ENCODE measurements at places on chromosomes 3 and 15.

DNA sequence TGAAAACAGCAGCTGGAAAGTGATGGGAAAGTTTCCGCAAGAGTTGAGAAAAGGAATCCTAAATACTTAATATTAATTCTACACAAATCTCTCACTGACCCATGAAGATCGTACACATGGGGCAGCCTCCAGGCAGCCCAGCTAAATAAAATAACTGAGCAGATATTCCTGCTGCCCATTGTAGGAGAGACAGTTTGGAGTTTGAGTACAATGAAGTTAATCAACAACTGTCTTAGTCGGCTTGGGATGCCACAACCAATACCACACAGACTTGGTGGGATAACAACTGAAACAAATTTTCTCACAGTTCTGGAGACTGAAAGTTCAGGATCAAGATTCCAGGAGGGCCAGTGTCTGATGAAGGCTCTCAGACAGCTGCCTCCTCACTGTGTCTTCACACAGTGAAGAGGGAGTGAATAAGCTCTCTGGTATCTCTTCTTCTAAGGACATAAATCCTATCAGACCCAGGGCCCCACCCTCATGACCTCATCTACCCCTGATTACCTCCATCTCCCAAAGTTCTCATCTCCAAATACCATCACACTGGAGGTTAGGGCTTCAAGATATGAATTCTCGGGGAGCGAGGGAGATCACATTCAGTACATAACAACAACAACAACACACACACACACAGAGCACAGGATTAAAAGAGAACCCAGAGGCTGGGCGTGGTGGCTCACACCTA, 9.7 kb downstream of the TRPM7 start:
- DNase-seq, result peak; percentile 24

DNA sequence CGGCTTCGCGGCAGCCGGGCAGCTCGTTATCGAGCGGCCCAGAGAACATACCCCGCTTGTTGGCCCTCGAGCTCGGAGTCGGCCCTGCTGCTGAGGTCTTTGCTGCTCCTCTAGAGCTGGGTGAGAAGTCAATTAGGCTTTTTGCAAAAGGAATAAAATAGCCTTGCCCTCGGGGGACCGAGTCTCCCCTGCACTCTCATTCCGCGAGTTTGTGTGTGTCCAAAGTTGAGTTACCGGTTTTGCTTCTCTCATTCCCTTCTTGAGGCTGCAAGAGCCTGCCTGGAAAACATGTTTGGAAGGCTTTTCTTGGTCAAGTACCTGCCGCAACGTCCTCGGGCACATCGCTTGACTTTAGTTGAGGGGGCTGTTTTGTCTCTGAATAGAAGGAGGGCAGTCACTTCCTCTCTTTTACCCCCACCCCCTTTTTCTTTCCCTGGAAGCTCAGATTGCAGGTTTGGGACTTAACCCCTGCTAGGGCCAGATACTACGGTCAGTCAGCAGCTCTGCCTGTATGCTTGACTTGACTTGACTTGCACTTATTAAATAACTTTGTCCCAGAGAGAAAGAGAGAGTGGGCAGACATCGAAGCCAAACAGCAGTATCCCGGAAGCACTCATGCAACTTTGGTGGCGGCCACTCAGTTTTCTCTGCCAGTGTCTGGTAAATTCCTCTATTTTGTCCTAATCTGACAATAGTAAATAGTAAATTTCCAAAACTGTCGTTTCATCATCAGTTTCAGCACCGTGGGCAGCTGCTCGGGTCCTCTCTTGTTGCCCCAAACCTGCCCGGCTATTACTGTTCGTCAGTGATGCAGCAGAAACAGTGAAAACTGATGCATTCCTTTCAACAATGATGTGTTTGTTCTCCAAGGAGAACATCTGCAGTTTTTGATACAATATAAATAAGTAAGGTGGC, 609 bp downstream of the RNF13 start:
- peak; percentile 71 for DNase-seq

- DNase-seq, result peak; percentile 89
These were observed at the start of gene ERC2 for GRCh38 chr3:56468184-56469106. ERC2 (minus strand) TSS chr3:56468467.

- no peak for DNase-seq
These were observed 44.7 kb downstream of the NUP210 start for GRCh38 chr3:13375464-13375863.

DNA sequence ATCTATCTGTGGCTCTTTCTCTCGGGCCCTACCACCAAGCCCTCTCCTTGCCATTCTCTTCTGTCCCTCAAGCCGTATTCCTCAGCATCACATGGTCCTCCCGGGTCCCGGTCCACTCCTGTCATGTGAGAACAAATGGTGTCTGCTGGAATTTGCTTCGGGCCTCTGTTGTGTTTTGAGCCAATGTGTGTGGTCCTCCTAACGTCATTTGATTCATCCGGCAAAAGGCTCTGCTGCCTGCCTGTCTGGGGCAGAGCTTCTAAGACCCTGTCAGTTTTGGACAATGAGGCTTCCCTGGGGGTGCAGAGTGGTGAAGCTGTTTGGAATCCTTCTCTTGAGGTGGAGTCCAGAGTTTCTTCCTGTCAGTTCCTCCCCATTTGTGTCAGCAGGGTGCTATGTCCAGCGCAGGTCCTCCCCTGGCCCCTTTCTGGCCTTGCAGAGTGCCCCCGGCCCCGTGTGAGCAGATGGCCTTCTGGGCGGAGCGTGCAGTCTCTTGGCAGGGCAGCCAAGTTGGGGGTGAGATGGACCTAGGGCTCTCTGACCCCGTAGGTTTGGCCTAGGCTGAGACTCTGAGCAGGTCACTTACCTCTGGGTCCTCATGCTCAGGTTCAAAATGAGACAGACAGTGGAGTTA, 93.6 kb downstream of the APBA2 start:
- peak; percentile 80 for DNase-seq

- DNase-seq, result no peak
These were observed 1.4 kb downstream of the TMEM207 start for GRCh38 chr3:190448256-190448655.

- no peak for DNase-seq
These were observed 247.7 kb upstream of the TLE3 start for GRCh38 chr15:70345251-70346019.

GRCh38 chr3:95352471-95352870, 1289.6 kb downstream of the NSUN3 start:
- no peak for DNase-seq

DNA sequence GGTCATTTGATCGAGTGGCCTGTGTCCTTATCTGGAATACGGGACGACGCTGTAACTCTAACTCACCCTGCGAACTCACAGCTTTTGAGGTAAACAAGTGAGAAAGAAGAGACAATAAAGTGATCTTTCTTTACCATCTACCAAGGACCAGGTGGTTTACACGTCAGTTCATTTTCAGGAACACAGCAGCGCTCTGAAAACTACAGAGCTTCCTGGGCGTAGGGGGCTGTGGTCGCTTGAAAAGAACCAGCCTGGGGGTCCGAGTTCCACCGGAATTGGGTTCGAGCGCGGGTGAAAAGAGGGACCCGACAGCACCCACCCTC, 357 bp downstream of the KIAA1143 start:
- DNase-seq, result no peak

- no peak for DNase-seq
These were observed 327.3 kb upstream of the TLE3 start for GRCh38 chr15:70424937-70425411.

DNA sequence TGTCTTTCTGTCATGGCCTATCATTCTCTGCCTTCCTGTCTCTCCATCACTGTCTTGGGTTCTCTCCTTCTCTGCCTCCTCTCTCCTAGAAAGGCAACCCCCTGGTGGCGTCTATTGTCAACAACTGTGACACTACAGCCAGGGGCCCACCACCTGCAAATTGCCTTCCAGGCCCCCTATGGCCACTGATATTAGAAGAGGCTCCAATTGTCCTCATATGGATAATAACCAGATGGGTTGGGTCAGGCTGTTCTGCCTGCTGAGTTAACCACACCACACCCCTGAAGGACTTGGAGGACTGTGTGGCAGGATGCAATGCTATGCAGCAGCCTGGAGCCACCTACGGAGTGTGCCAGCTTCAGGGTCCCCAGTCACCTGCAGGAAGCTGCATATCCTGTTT, 665.0 kb downstream of the NTRK3 start:
- DNase-seq, result no peak

GRCh38 chr3:43035801-43036365, 56.8 kb downstream of the GASK1A start:
- DNase-seq, result no peak

DNA sequence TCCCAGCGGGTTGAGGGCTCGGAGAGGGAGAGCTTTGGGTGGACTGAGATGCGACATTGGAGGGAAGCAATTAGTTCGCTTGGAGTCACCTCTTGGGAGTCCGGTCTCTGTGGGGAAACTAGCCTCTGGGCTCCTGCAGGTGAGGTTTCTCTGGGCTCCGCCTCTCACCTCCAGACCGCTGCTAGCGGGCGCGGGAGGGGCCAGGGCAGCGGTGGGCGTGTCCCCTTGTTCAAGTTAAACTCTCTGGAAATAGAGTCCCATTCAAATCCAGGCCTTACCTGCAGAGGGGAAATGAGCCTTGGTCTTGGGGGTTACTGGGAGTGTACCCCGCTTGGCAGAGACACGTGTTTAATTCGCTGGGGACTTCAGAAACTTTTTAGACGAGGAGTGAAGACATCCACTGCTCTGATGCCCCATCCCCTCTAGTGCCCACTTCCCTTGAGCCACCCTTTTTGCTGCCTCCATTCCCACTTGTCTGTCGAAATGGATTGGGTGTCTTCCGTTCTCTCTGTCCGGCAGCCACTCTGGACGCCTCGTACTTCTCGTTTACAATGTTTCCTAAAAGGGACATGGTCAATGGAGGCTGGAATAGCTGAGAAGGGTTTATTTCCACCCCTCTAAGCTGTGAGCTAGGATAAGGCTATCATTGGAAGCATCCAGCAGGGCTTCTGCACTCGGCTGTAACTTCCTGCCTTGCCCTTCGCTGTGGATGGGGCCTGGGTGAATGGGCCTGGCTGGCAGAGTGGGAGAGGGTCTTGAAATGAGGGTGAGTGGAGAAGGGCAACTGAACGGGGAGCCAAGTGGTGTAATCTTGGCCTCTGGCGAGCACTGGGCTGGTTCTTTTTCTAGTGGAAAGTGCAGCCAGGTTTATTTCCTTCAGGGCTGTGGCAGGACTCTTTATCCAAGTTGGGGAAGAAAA, 1.1 kb downstream of the MITF start:
- no peak for DNase-seq

GRCh38 chr3:10378246-10378645, 57.3 kb upstream of the SEC13 start:
- no peak for DNase-seq

DNA sequence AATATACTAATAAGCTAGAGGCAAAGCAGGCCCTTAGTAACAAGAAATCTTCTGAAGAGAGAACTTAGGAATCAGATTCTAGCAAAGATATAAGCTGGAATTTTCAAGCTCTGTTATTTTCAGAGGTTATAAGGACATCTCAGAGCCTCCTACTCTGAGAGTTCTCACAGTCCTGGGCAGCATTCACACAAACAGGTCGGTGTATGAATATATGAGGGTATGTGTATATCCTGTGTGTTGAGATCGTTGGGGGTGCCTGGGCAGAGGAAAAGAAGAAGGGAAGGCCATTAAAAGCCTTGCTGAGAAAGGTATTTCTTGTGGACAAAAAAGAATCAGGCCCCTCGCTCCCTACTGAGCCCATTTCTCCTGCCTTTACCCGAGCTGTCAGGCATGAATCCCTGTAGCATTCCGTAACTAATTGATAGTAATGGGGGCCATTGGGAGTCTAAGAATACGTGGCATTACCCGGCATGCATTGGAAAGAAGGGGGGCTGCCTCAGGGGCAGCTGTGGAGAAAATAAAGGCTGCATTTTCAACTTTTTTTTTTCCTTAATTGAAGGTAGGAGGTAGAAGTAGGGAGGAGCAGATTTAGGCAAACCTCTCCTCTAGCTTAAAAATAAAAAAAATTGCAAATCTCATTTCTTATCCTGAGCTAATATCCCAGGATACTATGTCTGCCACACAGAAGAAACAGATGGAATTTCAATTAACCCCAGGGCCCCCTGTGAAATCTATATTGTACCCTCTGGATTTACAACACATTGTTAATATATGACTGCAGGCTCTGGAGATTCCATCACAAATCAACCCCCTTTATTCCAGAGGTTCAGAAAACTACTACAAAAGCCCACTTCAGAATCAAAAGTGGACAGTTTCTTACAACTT, 103.8 kb downstream of the GTPBP8 start:
- peak; percentile 81 for DNase-seq

DNA sequence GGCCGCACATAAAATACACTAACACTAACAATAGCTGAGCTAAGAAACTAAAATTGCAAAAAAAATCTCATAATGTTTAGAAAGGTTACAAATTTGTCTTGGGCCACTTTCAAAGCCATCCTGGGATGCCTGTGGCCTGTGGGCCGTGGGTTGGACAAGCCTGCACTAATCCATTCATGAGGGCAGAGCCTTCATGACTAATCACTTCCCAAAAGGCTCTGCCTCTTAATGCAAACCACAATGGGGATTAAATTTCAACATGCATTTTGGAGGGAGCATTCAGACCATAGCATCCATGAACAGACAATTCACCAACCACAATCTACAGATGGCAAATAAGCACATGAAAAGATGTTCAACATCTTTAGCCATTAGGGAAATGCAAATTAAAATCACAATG, 128.2 kb downstream of the SUCLG2 start:
- no peak for DNase-seq

DNA sequence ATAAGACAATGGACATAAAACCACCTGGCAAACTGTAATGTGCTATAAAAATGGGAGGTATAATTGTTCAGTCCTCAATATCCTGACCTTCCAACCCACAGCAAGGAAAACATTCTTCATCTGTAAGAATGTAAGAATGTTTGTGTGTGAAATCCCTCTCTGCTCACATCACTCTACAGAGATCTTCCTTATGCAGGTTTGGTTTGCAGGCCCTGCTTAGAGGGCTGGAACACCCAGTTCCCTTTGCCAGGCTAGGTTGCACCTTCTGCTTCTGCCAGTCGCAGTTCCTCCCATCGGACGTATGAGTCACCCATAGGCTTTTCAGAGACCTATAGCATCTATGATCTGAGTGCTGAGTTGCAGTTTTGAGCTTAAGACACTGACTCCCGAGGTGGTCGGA, 24.1 kb upstream of the MINAR1 start:
- no peak for DNase-seq

- no peak for DNase-seq
These were observed 208.7 kb downstream of the RAP2B start for GRCh38 chr3:153370680-153371079.

GRCh38 chr15:47506329-47507100, 210.8 kb upstream of the SEMA6D start:
- DNase-seq, result peak; percentile 74

- DNase-seq, result no peak
These were observed 3.9 kb downstream of the LYSMD4 start for GRCh38 chr15:99729327-99729726.

DNA sequence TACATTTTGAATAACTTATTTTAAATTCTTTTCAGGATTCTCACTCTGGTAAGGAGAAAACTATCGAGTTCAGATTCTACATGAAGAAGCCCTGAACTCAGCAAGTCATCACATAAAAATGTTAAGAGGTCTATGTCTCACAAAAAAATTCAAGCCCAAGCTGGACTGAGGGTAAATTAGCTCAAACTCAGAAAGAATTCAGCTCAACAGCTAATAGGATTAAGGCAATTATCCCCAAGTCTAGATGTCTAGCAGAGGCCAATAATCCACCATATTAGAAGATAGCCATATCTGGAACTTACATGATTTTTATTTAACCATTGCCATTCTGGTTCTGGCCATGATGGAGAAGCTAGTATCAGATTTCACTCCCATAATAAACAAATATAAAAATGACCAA, 909.7 kb downstream of the PLOD2 start:
- peak; percentile 3 for DNase-seq
